ENCODE measurements at places on chromosomes 3 and 15.
A peak's percentile ranks its signal among the peaks of the same experiment; 100 is the strongest.

- no peak for DNase-seq
Observed at GRCh38 chr3:25441234-25441856, 13.3 kb downstream of the RARB start.

GRCh38 chr3:135503760-135504686, 461.5 kb upstream of the PPP2R3A start:
- DNase-seq: peak; percentile 82

GRCh38 chr3:114274929-114275328, 18.9 kb upstream of the TIGIT start:
- DNase-seq: no peak

DNA sequence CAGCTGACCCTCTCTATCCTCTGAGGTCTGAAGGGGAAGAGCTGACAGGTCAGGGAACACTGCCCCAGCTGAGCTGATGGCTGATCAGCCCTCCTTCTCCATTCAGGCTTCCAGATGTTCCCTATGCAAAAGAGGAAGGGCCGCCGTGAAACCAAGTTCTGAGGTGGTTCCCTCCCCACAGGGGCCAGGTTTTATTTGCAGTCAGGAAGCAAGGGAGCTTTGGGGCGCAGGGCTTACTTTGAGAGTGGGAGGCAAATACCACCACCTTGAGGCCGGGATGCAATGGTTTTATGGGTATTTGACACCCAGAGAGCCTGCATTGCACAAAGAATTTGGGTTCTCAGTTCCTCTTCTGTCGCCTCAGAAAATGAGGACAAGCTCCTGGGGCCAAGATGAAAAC, 186.9 kb downstream of the ARRDC4 start:
- no peak for DNase-seq

DNA sequence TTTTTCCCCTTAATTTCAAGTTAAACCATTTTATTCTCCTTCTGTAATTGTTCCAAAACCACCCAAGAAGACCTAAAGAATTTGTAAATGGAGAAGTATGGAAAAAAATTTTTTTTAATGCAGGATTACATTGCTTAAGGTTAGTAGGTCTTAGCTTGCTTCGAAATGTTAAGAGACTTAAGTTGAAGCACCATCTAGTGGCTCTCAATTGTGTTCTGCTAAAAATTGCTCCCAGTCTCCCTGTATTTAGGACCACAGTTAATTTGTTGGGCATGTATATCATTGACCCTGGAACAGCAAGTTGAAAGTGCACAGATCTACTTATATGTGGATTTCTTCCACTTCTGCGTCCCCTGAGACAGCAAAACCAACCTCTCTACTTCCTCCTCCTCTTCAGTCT, 32.4 kb downstream of the CD200R1L start:
- peak; percentile 43 for DNase-seq

DNA sequence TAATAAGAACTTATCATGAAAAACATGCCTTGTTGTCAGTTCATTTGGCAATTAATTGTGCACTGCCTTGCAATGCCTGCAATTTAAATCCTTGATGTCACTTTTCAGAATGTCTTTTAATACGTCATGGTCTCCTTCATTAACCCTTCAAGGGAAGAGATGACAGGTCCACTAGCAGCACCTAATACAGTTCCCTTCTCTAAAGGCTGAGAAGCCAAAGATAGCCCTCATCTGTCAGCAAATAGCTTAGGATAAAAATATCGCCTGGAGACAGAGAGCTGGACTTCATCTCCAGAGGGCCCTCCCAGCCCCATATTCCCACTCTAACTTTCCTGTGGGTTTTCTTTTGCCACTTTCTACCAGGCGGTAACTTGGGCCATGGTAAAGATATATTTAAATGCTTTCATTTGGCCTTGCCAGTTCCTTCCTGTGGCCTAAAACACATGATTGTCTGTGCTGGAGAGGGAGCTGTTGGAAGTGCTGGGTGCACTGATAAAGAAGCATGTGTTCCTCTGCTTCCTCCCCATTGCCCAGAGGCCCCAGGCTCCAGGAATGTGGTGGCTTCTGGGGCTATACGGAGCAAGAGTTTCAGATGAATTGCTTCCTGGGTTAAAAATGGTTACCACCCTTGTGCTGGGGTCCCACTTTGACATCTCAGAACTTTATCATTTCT, 76.3 kb upstream of the UMPS start:
- no peak for DNase-seq

DNA sequence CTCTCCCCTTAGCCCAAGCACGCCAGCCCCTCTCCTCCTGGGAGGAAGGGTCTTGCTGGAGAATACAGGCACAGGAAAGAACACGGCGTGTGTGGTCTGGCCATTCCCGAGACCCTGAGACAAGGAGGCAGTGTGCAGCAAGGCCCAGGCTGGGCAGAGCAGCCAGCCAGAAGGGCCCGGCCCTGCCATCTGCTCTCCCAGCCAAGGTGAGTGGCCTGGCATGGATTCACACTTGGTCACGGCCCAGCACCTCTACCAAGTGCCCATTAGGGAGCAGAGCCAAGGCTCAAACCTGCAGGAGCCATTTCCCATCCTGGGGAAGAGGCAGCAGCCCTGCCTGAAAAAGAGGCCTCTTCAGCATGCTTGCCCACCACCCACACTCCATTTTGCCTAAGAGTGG, 28.6 kb downstream of the MEGF11 start:
- no peak for DNase-seq

- no peak for DNase-seq
Observed at GRCh38 chr3:126515066-126515706, 2.4 kb downstream of the UROC1 start.

- DNase-seq: no peak
Observed at GRCh38 chr3:109356442-109357155, 19.3 kb upstream of the DPPA4 start.

DNA sequence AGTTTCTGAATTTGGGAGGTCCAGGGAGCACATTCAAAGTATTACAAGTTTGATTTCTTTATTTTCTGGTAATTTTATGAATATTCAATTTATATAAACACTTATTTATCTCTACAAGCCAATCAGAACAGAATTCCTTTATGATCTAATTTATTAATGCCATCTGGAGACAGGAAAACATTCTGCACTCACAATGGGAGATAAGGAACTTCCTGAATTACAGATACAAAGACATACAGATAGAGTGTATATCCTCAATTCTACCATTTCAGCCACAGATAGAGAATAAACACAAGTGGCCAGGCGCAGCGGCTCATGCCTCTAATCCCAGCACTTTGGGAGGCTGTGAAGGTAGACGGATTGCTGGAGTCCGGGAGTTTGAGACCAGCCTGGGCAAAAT, 86.0 kb downstream of the IQCH start:
- no peak for DNase-seq

DNA sequence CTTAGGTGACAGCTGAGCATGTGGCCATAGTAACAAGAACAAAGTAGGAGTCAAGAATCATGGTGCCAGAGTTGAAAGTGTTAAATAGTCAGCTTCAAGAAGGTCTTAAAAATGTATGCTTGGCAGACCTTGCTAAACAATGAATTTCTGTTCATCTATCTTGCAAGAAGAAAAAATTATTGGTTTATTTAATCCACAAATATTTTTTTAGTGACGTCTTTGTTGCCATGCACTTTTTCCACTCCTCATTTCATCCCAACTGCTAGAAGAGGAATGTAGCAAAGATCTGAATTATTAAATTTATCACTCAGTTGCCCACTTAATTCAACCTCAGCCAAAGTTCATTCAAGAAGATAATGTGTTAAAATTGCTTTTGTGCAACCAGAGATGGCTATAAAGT, 3.2 kb upstream of the SLC4A7 start:
- DNase-seq: no peak

DNA sequence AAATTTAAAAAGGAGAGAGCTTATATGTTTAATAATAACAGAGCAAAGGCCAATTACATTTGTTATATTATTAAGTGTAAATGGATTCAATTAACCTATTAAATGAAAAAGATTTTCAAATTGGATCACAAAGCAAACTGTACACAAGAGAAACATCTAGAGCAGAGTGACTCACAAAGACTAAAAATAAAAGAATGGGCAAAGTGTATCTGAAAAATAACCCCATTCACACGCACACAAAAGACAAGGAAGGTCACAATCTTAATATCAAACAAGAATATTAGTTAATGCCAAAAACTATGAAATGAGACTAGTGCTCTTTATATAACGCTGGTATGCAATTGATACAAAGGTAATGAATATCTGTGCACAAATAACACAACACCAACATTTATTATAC, 65.7 kb downstream of the MOBP start:
- DNase-seq: no peak

GRCh38 chr3:58659051-58659675, 7.4 kb downstream of the FAM3D start:
- no peak for DNase-seq

DNA sequence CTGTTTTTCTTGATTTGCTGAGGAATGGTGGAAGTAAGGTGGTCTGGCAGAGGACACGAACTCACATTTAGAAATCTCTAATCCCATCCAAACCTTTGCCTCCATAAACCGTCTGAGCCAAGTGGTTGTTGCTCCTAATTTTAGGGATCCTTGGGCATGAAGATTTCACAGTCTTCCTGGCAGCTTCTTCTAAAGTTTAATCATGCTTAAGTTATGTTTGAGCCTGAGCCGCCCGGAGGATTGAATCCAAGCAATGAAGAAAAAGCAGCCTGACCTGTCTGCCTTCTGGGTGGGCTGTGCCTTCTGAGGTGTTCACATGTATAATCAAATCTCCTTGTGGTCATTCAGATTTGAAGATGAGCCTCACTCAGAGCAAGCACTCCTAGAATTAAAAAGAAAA, 249.0 kb downstream of the CD47 start:
- DNase-seq: no peak

- no peak for DNase-seq
Observed at GRCh38 chr3:141846050-141846433, 30.4 kb upstream of the ATP1B3 start.

- DNase-seq: no peak
Observed at GRCh38 chr15:33503681-33504080, 192.9 kb downstream of the RYR3 start.

DNA sequence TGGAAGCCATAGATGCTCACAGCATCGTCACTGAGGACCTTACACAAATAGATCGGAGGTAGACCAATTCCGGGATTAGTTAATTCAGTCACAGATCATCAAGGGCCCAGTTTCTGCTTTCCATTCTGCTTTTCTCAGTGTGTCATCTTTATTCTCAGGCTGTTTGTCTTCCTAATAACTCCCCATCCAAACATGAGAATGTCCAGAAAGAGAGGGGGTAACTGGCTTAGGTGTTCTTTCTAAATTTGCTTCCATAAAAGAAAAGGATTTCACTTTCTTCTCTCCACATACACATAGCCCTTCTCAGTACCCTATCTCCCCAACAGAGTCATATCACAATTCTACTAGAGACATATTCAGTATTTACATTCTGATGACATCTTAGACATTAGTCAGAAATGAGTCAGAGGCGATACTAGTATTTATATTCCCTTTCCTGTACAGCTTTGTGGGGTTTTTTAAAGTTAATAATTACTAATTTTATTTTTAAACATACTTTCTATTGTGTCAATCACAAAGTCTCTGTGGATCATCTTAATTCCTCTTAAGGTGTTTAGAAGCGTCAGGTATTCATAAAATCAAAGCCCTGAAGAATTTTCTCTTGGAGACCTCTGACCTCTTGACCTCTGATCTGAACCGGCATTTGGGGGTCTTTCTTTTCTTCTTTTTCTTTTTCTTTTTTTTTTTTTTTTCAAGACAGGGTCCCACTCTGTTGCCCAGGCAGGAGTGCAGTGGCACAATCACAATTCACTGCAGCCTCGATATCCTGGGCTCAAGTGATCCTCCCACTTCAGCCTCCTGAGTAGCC, 24.3 kb upstream of the IL12A start:
- no peak for DNase-seq

DNA sequence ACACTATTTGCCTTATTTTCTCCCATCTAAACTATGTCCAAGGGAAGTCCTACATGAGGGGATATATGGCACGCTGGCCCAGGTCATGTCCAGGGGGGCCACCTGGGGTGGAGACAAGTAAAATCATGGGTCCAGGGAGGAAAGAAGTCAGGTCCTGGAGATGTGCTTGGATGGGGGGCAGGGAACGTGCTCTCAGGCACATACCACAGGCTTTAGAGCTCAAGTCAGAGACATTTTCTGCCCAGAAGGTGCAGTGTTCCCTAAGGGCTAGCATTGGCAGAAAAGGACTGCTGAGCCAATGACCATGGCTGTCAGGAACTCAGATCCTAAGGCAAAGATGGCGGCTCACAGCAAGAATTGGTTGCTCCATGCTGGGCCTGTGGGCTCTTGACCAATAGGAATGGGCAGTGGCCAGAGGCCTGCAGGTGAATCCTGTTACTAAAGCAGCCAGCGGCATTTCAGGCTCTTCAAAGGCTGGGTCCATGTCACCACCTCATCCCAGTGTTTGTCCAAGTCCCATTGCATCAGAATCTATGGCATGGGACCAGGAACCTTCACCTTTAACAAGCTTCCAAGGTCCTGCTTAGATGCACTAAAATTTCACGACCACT, 175.0 kb downstream of the RPLP1 start:
- no peak for DNase-seq

DNA sequence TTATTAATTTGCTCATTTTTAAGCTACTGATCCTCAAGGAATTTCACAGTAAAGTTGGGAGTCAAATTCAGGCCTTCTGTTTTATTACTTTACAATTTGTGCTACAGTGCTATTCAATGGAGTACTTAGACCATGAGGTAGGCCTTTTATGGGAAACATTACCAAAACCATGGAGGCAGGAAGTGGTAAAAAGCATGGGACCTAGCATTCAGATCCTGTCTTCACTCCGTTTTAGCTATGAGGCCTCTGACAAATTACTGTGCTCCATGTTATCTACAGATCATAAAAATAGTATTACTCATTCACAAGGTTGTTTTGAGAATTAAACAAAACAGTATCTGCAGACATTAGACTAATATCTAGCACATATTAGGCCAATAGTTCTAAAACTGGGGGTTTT, 140.6 kb upstream of the SLITRK3 start:
- DNase-seq: no peak

GRCh38 chr15:67836134-67836455, 3.8 kb downstream of the RNU6-1 start:
- no peak for DNase-seq

DNA sequence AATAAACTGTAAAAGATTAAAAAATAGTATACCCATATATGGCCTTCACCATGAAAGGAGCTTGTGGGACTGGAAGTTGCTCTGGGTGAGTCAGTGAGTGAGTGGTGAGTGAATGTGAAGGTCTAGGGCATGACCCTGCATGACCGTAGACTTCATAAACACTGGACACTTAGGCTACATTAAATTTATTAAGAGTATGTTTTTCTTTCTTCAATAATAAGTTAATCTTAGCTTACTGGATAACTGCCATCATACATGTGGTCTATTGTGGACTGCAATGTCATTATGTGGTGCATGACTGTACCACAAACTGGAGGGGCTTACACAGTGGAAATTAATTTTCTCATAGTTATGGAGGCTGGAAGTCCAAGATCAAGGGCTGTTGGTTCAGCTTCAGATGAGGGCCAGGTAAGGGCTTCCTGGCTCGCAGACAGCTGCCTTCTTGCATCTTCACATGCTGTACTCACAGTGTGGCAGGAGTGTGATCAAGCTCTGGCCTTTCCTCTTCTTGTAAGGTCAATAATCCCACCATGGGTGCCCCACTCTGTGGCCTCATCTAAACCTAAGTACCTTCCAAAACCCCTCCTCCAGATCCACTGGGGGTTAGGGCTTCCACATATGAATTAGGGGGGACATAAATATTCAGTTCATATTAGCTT, 40.8 kb upstream of the PRR23E start:
- no peak for DNase-seq

- no peak for DNase-seq
Observed at GRCh38 chr3:15497964-15498363, 23.5 kb downstream of the COLQ start.

All from Ammon's horn (tissue), 1 donor.